ENCODE measurements at places on chromosomes 4 and X.

GRCh38 chrX:125954236-125954635, 211.9 kb downstream of the DCAF12L2 start:
- no peak for DNase-seq

DNA sequence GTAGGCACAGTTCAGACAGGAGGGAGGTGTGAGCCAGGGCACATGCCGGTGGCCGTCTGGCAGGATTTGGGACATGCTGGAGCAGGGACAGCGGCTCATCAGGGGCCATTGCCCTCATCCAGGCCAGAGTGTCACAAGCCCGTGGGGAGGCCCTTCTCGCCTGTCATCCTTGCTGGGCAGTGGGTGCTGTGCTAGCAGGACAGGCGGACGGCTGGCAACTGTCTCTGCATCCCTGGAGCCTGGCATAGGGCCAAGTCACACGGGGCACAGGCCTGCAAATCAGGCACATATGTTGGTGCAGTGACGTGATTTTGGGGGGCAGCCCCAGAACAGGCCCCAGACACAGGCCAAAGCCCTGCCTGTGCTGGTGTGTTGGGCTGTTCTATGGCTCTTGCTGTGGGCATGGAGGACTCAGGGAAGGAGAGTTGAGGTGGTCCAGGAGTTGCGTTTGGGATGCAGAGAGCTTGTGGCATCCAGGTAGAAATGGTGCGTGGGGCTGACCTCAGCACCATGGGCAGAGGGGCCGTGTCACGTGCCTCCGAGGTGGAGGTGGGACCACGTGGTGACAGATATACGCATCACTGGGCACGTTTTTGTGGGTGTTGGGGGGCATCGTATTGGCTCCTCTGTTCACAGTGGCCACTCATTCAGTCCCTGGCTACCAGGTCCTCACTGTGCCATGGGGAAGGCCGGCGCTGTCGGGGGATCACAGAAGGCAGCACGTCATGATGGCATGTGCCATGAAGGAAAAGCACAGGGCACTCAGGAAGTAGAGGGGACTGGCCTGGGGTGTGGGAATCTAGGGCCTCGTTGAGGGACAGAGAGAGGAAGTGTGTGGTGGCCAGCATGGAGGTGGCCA, 14.6 kb upstream of the MSANTD1 start:
- DNase-seq: no peak

GRCh38 chr4:123415977-123416376, 19.4 kb downstream of the SPRY1 start:
- DNase-seq: no peak

DNA sequence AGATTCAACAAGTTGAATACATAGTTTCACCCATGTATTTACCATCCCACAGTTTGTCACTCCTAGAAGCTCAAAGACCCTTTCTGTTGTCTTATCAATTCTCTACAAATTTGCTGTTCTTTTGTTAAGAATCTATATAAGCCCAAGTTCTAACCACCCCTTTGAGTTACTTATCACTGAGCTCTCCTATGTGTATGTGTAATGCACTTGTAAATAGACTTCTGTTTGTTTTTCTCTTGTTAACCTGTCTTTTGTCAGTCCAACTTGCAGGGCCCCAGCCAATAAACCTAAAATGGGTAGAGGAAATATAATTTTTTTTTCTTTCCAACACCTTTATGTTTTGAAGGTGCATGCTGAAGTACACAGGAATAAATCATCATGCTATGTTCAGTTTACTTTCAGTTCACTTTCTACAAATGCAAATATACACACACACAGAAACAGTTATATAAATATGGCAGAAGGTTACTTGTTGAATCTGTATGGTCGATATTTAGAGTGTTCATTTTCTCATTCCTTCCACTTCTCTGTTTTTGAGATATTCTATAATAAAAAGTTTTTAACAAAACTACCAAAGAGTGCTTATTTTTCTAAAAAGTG, 22.3 kb upstream of the CLOCK start:
- no peak for DNase-seq

DNA sequence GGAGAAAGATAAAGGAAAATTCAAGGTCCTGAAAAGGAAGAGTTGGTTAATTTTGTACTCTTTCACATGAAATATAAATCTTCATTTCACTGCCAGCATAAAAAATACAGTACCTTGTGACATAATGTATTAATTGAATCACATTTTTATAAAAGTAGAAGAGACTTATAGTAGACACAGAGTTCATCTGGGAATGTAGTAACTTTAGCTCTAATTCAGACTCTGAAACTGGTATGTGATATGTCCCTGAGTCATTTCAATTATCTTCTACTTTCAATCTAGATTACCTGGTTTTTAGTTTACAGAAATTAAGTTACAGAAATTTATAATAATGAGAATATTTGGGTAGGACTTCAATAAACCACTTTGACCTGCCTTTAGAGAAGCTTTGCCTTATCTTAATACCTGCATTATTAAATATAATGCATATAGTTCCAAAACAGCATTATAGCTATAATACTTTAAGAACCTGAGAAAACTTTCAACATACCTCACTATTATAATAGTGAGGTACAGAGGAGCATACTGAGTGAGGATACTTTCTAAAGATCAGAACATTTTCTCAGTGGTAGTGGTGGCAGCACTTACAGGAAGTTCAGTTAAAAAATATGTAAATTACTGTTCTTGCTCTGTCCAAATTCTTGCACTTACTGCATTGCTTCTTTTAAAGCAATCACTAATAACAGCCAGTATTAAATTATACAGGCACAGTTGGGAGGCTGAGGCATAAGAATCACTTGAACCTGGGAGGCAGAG, 11.2 kb downstream of the NEK1 start:
- no peak for DNase-seq

GRCh38 chr4:141220691-141221659, at the start of gene ZNF330:
Gene ZNF330, plus strand, starts transcription at chr4:141220895. Its CDS starts 1,477 bp downstream, at chr4:141222372.
- DNase-seq: peak; percentile 92

DNA sequence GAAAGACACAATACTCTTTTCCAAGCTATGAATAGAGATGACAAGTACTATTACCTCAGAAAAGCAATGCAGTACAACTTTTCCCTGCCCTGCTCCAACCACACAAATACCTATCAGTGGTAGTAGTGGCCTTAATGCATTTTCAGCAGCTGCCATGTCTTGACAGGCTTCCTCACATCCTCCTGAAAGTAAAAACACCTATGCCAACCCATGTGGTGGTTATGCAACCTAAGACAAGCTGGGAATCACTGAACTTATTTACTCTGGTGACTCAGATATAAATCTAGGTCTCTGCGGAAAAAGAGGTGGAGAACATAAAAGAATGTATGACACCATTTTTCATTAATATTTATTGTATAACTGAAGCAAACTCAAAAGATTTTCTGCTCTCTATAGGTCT, 14.5 kb downstream of the WDFY3 start:
- no peak for DNase-seq

- no peak for DNase-seq
These were observed 154.3 kb upstream of the EDNRA start for GRCh38 chr4:147326591-147326990.

- no peak for DNase-seq
These were observed 71.7 kb downstream of the CPZ start for GRCh38 chr4:8664031-8664805.

GRCh38 chr4:151231915-151232595, 44.9 kb upstream of the PRSS48 start:
- DNase-seq: no peak

DNA sequence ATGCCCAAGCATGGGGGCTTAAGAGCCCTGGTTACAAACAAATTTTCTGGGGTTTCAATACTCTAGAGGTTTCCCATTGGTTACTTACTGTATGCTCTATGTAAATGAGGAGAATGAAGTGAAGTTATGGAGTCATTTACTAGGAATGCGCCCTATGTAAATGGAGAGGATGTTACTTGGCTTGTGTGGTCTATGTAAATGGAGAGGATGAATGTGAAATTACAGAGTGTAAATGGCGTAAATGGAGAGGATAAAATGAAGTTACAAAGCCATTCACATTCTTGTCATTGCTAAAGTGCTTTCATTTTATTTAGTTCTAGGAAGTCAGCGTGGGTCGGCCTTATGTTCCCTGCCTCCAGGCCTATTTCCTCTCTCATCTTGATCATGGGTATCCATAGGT, 810.5 kb upstream of the ADGRL3 start:
- no peak for DNase-seq

DNA sequence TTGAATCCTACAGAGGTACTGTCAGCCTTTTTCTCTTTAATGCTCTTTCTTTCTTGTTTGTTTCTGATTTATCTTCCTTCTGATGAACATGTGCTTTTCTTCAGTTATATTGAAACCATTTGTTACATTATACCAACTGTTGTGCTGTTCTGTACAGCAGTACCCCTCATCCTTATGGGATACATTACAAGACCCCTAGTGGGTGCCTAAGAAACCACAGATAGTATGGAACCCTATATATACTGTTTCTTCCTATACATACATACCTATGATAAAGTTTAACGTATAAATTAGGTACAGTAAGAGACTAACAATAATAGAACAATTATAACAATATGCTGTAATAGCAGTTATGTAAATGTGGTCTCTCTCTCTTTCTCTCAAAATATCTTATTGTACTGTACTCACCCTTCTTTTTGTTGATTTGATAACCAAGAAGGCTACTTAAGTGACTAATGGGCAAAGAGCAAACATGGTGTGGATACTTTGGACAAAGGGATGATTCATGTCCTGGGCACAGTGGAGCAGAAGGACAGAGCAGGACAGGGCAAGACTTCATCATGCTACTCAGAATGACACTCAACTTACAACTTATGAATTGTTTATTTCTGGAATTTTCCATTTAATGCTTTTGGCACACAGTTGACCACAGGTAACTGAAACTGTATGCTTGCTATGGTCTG, 10.7 kb upstream of the YIPF7 start:
- DNase-seq: no peak

DNA sequence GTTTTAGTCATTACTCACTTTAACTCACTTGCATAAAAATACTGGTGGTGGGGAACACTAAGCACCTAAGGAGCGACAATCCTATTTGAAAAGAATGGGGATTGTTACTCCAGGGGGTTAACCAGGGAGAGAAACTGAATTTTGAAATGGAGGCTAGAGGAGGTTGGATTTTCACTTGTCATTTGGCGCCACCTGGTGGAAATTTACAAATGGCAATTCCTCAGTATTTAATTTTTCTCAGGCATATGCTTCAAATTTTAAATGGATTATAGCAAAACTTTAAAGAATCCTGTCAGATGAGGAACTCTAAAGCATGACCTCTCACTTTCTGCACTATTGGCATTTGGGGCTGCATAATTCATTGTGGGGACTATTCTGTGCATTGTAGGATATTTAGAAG, 2.7 kb upstream of the GEMIN8 start:
- no peak for DNase-seq

GRCh38 chrX:34877436-34877835, 65.2 kb upstream of the FAM47B start:
- DNase-seq: no peak

- no peak for DNase-seq
These were observed 3.4 kb downstream of the SPARCL1 start for GRCh38 chr4:87525636-87526295.

GRCh38 chrX:12910423-12911121, 4.2 kb downstream of the TLR8 start:
- no peak for DNase-seq

DNA sequence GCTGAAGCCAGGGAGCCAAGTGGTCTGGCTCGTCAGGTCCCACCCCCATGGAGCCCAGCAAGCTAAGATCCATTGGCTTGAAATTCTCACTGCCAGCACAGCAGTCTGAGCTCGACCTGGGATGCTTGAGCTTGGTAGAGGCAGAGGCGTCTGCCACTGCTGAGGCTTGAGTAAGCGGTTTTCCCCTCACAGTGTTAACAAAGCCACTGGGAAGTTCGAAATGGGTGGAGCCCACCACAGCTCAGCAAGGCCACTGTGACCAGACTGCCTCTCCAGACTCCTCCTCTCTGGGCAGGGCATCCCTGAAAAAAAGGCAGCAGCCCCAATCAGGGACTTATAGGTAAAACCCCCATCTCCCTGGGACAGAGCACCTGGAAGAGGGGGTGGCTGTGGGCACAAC, 353.8 kb downstream of the NAP1L3 start:
- DNase-seq: no peak

- DNase-seq: no peak
These were observed 20.6 kb downstream of the CNKSR2 start for GRCh38 chrX:21394792-21395191.

DNA sequence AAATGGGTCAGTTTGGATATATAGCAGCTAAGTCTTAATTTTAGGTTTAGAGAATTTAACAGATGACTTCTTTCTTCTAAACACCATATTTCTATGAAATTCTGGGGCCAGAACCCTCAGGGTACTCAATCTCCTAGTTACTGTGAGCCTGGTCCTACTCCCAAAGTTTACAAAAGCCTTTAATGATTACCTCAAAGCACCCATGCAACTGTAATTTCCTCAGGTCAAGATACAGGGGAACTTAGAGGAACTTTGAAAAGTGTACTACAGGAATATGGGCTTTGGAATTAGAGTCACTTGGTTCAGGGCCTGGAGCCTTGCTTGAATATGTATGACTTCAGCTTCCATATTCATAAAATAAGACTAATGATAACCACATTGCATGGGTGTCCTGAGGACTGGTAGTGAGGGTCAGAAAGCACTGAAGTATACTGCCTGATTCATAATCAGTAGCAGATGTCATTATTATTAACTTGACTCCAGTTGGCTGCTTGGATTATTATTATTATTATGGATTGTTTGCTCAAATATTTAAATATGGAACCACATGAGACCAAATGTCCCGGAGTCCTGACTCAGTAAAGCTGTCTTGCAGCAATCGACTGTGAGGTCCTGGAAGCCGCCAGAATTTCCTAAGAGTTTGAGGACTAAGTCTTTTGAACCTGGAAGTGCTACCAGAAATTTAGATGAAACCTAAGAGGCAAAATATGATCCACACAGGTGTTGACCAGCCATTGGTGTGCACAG, 2.0 kb upstream of the ADH7 start:
- DNase-seq: no peak

DNA sequence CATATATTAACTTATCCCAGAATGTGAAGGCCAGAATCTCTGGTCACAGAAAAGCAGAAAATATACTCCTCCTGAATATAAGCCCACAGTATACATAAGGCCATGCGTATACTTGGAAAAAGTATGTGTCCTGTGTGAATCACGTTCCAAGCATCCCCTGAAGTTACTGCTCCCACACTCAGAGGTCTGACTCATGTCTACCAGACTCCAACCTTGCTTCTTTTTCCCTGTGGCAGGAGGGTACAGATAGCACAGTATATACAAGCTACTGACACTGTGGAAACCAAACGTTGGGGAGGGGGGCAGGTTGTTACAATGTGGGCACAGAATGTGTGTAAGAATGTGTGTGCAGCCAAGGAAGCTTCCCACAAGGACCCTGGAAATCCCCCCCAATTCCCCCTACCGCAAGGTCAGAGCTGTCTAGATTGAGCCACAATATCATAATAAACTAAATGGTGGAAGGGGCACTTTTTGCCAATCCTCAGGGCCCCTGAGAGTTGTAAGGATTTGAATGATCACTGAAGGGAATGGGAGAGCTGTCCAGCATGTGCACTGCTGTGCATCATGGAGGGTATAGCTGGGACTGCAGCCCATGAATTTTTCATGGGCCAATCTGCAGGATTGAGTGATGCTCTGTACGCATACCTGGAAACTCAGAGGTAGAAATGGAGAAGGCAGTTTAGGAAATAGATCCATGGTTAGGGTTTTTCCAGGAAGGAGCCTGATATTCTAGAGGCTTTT, 7.4 kb upstream of the RELL1 start:
- no peak for DNase-seq
